ENCODE measurements at places on chromosomes 13 and 19.

DNA sequence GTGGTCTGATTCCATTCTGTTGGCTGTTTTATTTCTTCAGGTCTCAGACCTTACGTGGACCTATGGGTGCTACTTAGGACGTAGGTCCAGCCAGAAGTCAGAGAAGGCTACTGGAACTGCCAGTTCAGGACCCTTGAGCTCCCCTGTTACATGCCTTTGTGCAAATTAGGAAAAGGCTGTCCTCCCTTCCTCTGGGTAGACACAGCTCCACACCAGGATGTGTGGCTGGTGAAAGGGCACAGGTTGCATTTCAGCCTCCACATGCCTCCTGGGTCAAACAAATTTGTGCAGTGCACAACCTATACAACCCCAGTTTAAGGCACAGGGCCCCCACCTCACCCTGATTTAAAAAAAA, 43.9 kb upstream of the MAP3K10 start:
- no peak overlapping the region for H3K27ac ChIP-seq
- H3K27me3 ChIP-seq: no peaks in the 10 kb centered on the region
- H3K36me3 ChIP-seq: no peaks in the 10 kb centered on the region
- H3K4me1 ChIP-seq: peaks cover 20% of the 10 kb centered on the region
- no peak for DNase-seq

DNA sequence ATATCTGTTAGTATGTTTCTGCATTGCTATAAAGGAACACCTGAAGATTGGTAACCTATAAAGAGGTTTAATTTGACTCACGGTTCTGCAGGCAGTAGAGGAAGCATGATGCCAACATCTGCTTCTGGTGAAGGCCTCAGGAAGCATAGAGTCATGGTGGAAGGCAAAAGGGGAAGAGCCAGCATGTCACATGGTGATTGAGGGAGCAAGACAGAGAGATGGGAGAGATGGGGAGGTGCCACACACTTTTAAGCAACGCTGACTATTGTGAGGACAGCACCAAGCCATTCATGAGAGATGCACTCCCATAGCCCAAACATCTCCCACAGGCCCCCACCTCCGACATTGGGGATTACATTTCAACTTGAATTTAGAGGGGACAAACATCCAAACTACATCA, 32.8 kb downstream of the COG6 start:
- no peaks in the 10 kb centered on the region for H3K27me3 ChIP-seq
- H3K36me3 ChIP-seq: peaks cover 13% of the 10 kb centered on the region
- peaks cover 2% of the 10 kb centered on the region for H3K4me1 ChIP-seq
- H3K4me3 ChIP-seq: no peak overlapping the region
- peak; percentile 53 for DNase-seq
- H3K27ac ChIP-seq: no peak overlapping the region

DNA sequence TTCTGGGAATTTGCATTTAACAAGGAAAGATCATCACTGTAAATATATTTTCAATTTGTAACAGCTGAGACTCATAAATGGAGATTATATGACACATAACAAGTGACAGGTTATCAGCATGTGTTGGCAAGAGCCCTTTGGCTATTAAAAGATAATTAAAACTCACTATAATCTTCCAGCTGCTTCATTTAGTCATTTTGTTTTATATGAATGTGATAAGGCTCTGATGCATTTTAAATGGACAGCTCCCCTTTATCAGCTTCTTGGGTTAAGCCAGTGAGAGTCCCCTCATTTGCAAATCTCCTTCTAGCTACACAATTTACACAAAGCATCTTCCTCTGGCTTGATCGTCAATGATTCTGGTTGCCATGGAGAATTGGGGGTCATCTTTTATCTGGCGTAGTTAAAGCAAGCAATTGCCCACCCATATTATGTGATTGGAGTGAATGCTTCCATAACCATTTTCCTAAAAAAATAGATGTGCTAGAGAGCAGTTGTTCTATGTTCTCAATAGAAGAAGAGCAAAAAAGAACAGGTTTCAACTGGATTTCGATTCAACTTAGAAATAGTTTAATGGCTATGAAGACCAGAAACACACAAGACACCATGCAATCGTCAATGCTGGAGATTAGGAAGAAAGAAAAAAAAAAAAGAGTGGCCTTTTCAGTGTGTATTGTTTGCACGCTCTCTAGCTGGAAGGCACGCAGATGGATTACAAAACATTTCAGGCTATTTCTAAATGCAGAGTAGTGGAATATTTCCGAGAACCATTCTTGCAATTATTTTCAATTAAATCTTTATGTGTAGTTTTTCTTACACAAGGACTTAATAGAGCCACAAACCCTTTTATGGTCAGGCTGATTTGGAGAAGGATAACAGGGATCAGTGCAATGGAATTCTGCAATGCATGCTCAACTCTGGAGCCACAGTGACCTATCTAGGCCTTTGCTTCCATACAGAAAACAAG, 27.4 kb downstream of the STARD13 start:
- H3K27me3 ChIP-seq: no peaks in the 10 kb centered on the region
- no peak overlapping the region for H3K4me3 ChIP-seq
- no peak for DNase-seq

GRCh38 chr13:50122455-50122854, 107.2 kb downstream of the KCNRG start:
- DNase-seq: no peak
- peaks cover 47% of the 10 kb centered on the region for H3K4me1 ChIP-seq
- no peaks in the 10 kb centered on the region for H3K27me3 ChIP-seq
- peak overlapping the region; percentile 96 for H3K27ac ChIP-seq
- peak overlapping the region; percentile 20 for H3K4me3 ChIP-seq

- H3K27me3 ChIP-seq: no peaks in the 10 kb centered on the region
- H3K4me1 ChIP-seq: no peaks in the 10 kb centered on the region
- no peaks in the 10 kb centered on the region for H3K36me3 ChIP-seq
- DNase-seq: no peak
- no peak overlapping the region for H3K27ac ChIP-seq
Observed at GRCh38 chr13:71661921-71662320, 205.1 kb downstream of the DACH1 start.

- no peak overlapping the region for H3K27ac ChIP-seq
- no peak overlapping the region for H3K4me3 ChIP-seq
- H3K36me3 ChIP-seq: peaks cover 21% of the 10 kb centered on the region
Observed at GRCh38 chr19:55094456-55095259, 19.0 kb downstream of the EPS8L1 start.

DNA sequence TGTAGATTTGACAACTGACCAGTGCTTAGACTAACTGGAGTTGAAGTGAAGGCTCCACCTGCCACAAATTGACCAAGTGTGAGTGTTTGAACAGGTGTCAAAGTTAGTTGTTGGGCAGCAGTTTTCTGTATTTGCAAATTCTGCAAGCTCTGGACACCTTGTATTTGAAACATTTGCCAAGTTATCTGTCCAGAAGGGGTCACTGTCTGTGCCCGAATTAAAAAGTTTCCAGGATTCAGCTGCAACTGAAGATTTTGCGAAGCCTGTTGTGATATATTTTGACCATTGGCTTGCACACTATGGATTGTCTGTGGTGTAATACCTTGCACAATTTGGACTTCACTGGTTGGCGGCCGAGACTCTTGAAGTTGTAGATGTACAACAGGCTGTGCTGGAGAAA, 1690.7 kb downstream of the SLITRK5 start:
- H3K4me1 ChIP-seq: no peaks in the 10 kb centered on the region
- peak; percentile 28 for DNase-seq
- no peak overlapping the region for H3K27ac ChIP-seq
- no peaks in the 10 kb centered on the region for H3K36me3 ChIP-seq
- H3K27me3 ChIP-seq: no peaks in the 10 kb centered on the region

GRCh38 chr19:5949792-5950305, 28.1 kb downstream of the RANBP3 start:
- H3K27me3 ChIP-seq: no peaks in the 10 kb centered on the region
- peaks cover 6% of the 10 kb centered on the region for H3K36me3 ChIP-seq
- H3K4me1 ChIP-seq: peaks cover 38% of the 10 kb centered on the region
- H3K4me3 ChIP-seq: no peak overlapping the region

DNA sequence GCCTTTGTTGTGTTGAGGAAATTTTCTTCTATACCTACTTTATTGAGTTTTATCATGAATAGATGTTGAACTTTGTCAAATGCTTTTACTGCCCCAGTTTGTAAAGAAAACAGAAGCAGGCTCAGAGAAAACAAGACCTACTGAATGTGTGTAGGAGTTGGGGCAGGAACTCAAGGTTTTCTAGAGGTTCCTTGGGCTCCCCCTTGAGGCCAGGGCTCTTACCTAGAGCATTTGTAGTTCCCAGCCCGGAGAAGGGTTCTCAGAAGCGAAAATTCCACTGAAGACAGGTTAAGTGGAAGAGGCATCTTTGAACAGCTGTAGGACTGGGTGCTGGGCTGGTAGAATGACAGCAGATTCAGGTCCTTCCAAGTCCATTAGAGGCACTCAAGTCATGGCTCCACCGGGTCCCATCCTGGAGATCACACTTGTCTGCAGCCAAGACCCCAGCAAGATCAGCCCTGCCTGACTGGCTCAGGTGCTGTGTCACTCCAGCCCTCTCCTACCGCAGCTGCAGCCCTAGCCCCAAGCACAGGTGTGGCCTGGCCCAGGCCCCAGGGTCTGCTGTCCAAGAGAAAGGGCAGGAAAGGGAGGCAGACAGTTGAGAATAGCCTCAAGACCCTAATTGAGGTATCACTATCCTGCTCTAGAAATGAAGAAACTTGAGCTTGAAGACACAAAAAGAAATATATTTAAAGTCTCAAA, 425.5 kb downstream of the PCDH20 start:
- no peak overlapping the region for H3K4me3 ChIP-seq
- no peaks in the 10 kb centered on the region for H3K4me1 ChIP-seq
- H3K27ac ChIP-seq: no peak overlapping the region
- H3K36me3 ChIP-seq: no peaks in the 10 kb centered on the region

GRCh38 chr13:50934735-50935435, 25.3 kb downstream of the RNASEH2B start:
- H3K4me3 ChIP-seq: no peak overlapping the region
- DNase-seq: no peak
- no peaks in the 10 kb centered on the region for H3K27me3 ChIP-seq
- no peaks in the 10 kb centered on the region for H3K4me1 ChIP-seq
- peaks cover 86% of the 10 kb centered on the region for H3K36me3 ChIP-seq

GRCh38 chr19:47610902-47611301, 2.0 kb downstream of the BICRA start:
- H3K4me1 ChIP-seq: peaks cover 31% of the 10 kb centered on the region
- peak overlapping the region; percentile 86 for H3K4me3 ChIP-seq
- H3K36me3 ChIP-seq: peaks cover 3% of the 10 kb centered on the region

- H3K27ac ChIP-seq: no peak overlapping the region
- no peak for DNase-seq
- no peak overlapping the region for H3K4me3 ChIP-seq
- no peaks in the 10 kb centered on the region for H3K27me3 ChIP-seq
- peaks cover 6% of the 10 kb centered on the region for H3K4me1 ChIP-seq
Observed at GRCh38 chr19:46815833-46816627, 27.6 kb upstream of the SLC1A5 start.

GRCh38 chr13:35349673-35350278, 126.7 kb downstream of the MAB21L1 start:
- no peak overlapping the region for H3K4me3 ChIP-seq
- H3K4me1 ChIP-seq: no peaks in the 10 kb centered on the region
- no peaks in the 10 kb centered on the region for H3K27me3 ChIP-seq
- no peak for DNase-seq

DNA sequence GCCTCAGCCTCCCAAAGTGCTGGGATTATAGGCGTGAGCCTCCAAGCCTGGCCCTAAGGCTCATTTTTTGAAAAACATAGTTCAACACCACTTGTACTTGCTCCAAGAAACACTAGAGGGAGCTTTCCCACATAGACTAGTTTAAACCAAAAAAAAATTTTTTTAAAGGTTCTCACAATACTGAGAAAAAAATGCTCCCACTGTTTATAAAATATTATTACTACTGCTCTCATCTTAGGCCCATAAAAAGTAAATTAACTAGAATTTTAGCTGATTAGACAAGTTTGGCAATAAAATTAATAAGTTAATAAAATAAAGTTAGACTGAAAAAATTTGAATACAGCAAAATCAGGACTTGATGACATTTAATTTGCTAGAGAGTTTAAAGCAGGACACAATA, 109.5 kb downstream of the TBC1D4 start:
- no peaks in the 10 kb centered on the region for H3K36me3 ChIP-seq
- H3K4me1 ChIP-seq: no peaks in the 10 kb centered on the region
- peak; percentile 72 for DNase-seq
- no peak overlapping the region for H3K4me3 ChIP-seq

- H3K36me3 ChIP-seq: no peaks in the 10 kb centered on the region
- no peak within 1 kb of the TSS for H3K4me3 ChIP-seq
- H3K27me3 ChIP-seq: no peaks in the 10 kb centered on the region
Observed at GRCh38 chr19:49387936-49388372, at the start of gene KASH5. Gene KASH5, plus strand, starts transcription at chr19:49388249. Its CDS starts 2,635 bp downstream, at chr19:49390884.

- H3K4me1 ChIP-seq: peaks cover 3% of the 10 kb centered on the region
- H3K4me3 ChIP-seq: no peak overlapping the region
- DNase-seq: peak; percentile 78
Observed at GRCh38 chr19:18091217-18091608, 4.5 kb upstream of the IL12RB1 start.

DNA sequence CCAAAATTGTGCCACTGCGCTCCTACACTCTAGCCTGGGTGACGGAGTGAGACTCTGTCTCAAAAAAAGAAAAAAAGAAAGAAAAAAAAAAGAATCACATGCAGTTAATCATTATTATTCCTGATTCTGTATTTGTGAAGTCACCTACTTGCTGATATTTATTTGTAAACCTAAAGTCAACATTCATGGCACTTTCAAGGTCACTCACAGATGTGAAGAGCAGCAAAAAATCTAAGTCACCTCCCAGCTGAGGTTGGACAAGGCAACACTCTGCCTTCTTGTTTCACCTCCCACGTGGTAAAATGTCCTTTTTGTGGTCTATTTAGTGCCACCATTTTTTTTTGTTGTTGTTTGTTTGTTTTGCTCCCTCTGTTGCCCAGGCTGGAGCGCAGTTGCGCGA, 26.5 kb downstream of the WDR88 start:
- DNase-seq: no peak
- H3K4me3 ChIP-seq: no peak overlapping the region
- H3K36me3 ChIP-seq: no peaks in the 10 kb centered on the region
- no peak overlapping the region for H3K27ac ChIP-seq

DNA sequence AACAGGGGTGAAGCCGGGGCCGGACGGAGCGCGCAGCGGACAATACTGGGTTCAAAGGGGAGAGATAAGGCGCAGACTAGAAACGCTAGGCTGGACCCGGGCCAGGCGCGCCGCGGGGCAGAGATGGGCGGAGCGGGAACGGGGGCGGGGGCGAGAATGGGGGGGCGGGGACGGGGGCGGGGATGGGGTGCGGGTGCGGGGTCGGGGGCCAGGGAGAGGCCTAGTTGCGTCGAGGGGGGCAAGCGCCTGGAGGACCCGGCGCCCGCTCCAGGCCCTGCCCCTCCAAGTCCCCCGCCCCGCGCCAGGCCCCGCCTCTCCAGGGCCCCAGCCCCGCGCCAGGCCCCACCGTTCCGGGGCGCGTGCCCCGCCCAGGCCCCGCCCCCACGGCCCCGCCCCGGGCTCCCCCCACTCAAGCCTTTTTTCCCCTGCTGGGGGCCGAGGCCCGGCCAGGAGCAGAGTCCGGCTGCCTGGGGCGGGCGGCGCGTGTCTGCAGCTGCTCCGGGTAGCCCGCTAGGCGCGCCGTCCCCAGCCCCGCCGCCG, at the start of gene CERS4:
CERS4 (plus strand) TSS at position 449 of the 540 bp plus-strand sequence. CDS start 41,707 bp downstream, outside the sequence.
- no peaks in the 10 kb centered on the region for H3K27me3 ChIP-seq
- H3K4me1 ChIP-seq: peaks cover 20% of the 10 kb centered on the region
- peak within 1 kb of the TSS; percentile 81 for H3K4me3 ChIP-seq
- H3K27ac ChIP-seq: no peak within 1 kb of the TSS

- DNase-seq: no peak
- H3K27ac ChIP-seq: no peak overlapping the region
- peaks cover 48% of the 10 kb centered on the region for H3K4me1 ChIP-seq
Observed at GRCh38 chr19:55322204-55322885, 2.8 kb downstream of the TMEM150B start.

- H3K36me3 ChIP-seq: no peaks in the 10 kb centered on the region
- no peak overlapping the region for H3K27ac ChIP-seq
- no peaks in the 10 kb centered on the region for H3K27me3 ChIP-seq
- H3K4me1 ChIP-seq: no peaks in the 10 kb centered on the region
Observed at GRCh38 chr13:98813993-98814392, 61.5 kb upstream of the SLC15A1 start.
